ENCODE measurements at places on chromosomes 7 and 10.
A peak's percentile ranks its signal among the peaks of the same experiment; 100 is the strongest.

- DNase-seq: no peak
Measured at GRCh38 chr10:101130984-101131961, at the start of gene TLX1. TSS of gene TLX1 (plus strand) at chr10:101131300. CDS start at chr10:101131542, 242 bp downstream.

- DNase-seq: no peak
Measured at GRCh38 chr7:106595922-106596321, 65.0 kb downstream of the CCDC71L start.

DNA sequence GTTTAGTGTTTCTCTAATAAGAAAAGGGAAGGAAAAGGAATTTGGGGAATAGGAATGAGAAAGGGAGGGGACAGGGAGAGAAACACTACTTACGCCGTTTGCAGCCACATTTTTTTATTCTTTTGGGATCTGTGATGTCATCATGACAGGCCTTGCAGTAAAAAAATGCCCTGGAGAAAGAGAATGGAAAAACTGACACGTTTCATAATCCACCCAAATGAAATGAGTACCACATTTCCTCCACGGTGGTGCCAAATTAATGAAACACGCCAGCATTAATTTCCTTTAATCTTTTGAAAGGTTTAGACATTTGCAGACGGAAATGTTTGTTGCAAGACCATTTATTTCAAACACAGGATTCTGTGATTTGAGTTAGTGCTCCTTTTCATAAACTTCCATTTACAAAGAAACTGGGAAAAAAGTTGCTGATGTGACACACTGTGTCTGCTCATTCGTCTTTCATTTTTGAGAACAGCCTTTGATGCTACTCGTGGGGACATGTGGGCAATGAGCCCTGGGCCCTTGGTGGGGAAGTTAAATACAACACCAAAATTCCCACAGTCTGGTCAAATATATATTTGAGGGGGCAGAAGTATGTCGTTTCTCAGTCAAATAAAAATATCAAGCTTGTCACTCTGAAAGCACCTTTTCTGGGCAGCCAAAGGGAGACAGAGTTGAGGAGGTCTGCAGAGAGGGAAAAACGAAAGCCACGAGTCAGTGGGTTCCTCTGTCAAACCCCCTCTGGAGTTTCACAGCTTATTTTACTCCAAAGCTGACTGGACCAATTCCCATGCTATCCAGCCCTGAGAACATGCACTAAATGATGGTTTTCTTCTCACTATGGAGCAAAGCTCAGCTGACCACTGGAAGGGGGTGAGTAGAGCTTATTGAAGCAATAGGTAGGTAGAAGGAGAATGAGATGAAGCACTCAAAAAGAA is 625.5 kb downstream of the KCNMA1 start:
- DNase-seq: peak; percentile 28

GRCh38 chr10:36048236-36048635 is 406.1 kb upstream of the FZD8 start:
- peak; percentile 34 for DNase-seq

DNA sequence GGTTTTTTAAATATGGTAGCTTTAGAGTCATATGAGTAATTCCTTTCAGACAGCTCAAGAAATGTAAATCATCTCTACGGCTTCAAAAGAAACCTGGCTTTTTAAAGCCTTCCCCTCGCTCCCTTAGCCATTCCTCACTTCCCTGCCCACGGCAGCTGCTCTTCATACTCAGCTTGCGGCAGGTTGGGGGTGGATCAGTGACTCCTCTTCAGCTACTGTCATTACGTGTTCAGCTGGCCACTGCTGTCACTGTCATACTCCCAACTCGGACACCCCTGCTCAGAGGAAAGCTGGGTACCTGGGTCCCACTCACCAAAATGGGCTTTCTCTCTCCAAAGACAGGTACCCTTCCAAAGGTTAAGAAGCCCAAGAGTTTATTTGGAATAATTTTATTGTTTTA is 6.6 kb downstream of the YWHAG start:
- DNase-seq: peak; percentile 29

- DNase-seq: peak; percentile 62
Measured at GRCh38 chr7:18638594-18639452, 143.3 kb downstream of the HDAC9 start.

GRCh38 chr10:90652519-90652918 is 205.3 kb downstream of the HTR7 start:
- peak; percentile 15 for DNase-seq
